CD4-positive, alpha-beta T cell treated with Interferon alpha-2 for 1 hour (primary cell): ENCODE measurements at places on chromosomes 13 and 19.

DNA sequence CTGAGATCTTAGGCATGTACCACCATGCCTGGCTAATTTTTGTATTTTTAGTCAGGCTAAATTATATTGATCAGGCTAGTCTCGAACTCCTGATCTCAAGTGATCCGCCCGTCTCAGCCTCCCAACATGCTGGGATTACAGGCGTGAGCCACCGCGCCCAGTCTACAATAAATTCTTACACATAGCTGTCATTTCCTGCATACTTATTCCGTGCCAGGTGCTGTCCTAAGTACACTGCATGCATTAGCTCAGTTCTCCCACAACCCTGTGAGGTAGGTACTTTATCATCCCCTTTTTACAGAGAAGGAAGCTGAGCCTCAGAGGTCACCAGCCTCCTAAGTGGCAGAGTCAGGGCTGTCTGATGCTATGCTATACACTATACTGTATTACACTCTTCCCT lies 7.2 kb upstream of the RHPN2 start:
- DNase-seq: no peak

DNA sequence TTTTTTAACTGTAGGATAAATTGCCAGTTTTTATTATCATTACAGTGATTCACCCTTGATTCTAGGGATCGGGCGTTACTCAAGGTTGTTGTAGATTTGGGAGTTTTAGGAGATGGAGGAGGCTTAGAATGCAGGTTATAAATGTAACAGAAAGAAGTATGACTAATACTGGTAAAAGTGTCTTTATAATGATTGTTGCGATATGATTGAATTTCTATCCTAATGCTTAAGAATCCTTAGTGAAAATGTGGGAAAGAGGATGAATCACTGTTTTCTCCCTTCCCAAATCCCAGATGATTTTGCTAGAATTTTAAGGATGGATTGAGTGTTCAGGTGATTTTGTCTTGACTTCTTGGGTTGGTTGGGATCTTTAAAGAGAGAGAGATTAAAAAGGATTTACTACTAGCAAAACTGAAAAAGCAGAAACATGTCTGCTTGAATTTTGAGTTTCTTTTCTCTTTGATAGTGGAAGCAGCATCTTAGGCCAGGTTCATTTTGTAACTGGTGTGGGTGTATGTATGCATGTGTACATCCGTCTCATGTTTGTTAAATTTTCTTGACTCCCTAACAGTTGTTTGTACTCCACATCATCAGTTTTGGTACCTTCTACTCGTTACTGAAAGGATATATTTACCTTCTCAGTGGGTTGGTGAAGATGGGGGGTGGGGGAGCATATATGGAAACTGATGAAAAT lies 25.9 kb downstream of the ARHGAP35 start:
- DNase-seq: no peak

GRCh38 chr13:108500711-108501110 lies 128.7 kb upstream of the MYO16 start:
- no peak for DNase-seq

DNA sequence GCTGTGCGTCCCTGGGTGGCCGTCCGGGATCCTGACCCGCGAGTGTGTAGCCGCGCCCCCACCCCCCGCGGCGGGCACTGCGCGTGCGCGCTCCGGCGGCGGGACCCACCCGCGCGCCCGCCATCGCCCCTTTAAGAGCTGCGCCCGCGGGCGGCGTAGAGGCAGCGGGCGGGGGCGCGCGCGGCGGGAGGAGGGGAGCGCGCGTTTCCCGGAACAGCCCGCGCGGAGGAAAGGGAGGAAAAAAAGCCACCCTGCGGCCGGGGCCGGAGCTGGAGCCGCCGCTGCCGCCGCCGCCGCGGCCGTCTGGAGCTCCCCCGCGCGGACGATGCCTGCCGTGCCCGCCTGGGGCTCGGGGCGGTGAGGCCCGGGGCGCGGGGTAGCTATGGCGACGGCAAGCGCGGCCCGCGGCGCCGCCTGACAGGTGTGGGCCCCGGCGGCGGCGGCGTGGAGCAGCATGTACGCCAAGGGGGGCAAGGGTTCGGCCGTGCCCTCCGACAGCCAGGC lies at the start of gene SSBP4:
SSBP4 (plus strand) TSS at position 204 of the 504 bp plus-strand sequence; CDS start at position 455, 251 bp downstream.
- DNase-seq: peak; percentile 84

GRCh38 chr13:40024204-40024966 lies 368.9 kb downstream of the COG6 start:
- DNase-seq: no peak
